ENCODE measurements at places on chromosomes 2 and 18.

DNA sequence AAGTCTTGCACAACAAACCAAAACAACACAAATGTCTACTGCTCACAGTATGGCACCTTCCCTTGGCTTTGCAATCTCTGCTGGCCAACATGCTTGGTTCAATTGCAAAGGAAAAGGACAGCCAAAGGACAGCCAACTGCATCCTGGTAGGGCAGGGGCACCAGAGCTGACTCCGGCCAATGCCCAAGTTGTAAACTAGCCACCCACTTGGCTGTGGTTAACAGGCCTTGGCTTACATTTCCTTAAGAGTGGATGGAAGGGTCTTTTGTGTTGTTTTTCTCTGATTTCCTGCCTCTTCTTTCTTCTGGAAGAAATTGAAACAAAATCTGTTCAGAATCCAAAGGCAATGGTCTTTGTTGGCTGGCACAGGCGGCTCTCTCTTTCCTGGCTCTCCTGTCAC lies 119.1 kb upstream of the TRIB2 start:
- DNase-seq: no peak

- DNase-seq: no peak
These were observed 15.0 kb upstream of the ACMSD start for GRCh38 chr2:134823431-134823830.

GRCh38 chr18:55012008-55012407 lies 52.7 kb upstream of the CCDC68 start:
- no peak for DNase-seq

- DNase-seq: no peak
These were observed 22.7 kb upstream of the KCNG3 start for GRCh38 chr2:42516418-42516901.

- DNase-seq: peak; percentile 83
These were observed 7.0 kb downstream of the TNS1 start for GRCh38 chr2:217995731-217996231.

- no peak for DNase-seq
These were observed 30.1 kb downstream of the C1D start for GRCh38 chr2:68032702-68033101.

DNA sequence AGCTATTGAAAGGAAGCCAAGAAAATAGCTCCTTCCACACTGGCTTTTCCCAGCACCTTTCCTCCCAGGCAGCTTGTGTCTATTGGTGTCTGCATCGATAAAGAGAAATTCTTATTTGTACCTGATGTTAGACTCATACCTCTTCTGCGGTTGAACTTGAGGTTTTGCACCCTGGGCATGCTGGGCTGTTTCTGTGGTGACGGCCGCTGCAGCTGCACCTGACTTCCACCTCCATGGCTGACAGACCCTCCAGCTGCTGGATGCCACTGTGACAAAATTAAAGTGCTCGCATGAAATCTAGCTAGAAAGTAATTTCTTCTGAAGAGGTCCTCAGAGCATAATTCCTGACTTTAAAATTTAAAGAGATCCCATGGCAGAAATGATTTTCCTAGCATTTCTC lies 6.6 kb downstream of the FECH start:
- DNase-seq: no peak

DNA sequence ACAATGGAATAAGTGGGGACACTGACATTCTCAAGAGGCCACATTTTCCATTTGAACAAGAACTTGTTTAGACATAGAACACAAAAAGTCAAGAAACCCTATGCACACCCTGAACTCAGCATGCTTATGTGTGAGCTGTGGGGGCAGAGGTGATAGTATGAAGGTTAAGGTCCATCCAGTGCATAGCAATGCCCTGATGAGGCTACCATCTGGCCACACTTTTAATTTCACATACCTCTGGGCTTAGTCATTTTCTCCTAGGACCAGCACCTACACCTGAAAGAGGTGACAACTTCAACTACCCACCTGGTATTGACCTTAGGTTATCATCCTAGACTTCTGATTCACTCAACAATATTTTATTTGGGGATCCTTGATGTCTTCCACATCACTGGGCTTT lies 139.8 kb downstream of the PIK3C3 start:
- no peak for DNase-seq

DNA sequence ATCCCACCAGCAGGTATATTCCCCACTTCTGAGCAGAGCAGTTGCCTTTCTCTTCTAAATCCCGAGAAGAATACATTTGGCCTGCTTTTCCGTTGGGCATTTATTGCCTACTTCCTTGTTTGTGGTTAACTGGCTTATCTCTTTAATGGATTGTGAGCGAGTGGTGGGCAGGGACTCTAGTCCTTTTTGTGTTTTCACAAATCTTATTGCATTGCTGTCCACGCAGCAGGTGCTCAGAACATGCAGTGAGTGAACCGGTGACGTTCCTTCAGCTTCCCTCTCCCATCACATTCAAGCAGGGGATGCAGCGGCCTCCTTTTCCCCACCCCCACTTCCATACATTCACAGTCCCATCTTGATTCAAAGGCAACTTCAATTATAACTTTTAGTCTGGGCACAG lies 28.9 kb upstream of the GAREM2 start:
- no peak for DNase-seq

DNA sequence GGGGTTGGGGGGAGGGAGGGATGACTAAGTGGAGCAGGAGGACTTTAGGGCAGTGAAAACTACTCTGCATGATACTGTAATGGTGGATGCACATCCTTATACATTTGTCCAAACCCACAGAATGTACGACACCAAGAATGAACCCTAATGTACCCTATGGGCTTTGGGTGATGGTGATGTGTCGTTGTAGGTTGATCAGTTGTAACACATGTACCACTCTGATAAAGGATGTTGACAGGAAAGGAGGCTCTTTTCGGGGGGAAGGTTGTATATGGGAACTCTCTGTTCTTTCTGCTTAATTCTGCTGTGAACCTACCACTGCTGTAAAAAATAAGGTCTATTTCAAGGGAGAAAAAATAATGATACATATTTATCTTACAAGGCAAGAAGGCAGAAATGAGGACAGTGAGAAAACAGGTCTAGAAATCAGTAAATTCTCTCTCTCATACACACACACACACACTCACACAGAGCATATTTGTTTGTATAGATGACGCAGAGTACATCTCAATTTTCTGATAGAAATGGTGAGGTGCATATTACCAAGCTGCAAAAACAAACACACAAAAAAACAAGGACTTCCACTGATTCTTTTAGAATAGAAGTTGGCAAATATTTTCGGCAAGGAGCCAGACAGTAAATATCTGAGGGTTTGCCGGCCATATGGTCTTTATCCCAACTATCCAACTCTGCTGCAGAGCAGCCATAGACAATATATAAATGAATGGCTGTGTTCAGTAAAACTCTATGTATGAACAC lies 20.2 kb downstream of the FAM124B start:
- DNase-seq: no peak

DNA sequence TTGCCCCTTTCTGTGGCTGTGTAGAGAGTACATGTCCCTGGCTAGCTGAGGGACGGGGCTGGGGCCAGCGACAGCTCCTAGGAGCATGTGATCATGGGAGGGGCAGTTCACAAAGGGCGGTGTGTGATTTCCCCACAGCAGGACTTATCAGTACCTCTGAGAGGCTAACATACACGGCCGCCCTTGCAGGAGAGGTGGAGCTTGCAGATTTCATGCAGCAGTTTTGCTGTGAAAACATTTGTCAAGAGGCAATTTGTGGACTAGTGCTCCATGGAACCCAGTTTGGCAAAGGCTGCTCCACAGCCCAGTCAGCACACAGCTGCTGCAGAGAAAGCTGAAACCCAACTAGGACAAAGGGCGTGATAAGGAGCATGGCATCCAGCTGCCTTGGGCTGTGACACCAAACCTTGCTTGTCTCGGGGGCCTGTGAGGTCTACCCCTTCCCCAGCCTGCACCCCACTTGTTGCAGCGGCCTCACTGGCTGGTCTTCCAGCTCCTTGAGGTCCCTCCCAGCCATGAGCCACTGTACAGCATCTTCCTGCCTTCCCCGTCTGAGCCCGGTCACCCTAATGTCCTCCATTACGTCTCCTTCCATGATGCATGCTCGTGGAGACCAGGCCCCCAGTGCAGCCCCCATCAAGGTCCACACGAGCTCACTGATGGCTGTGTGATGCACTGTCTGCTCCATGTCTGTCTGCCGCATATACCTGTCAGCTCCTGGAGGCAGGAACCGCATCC lies 121.4 kb upstream of the HDAC4 start:
- DNase-seq: peak; percentile 61

- DNase-seq: no peak
These were observed 5.8 kb upstream of the RNU4ATAC start for GRCh38 chr2:121524685-121525425.

DNA sequence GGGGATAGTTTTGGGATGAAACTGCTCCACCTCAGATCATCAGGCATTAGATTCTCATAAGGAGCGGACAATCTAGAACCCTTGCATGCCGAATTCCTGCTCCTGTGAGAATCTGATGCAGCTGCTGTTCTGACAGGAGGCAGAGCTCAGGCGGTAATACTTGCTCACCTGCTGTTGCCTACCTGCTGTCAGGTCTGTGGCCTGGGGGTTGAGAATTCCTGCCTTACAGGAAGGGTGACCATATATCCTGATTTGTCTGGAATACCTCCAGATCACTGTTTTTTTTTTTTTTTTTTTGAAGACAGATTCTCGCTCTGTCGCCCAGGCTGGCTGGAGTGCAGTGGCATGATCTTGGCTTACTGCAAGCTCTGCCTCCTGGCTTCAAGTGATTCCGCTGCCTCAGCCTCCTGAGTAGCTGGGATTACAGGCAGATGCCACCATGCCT lies 21.7 kb downstream of the ACSL3 start:
- DNase-seq: no peak

GRCh38 chr18:44325903-44326635 lies 354.6 kb upstream of the SETBP1 start:
- DNase-seq: no peak

DNA sequence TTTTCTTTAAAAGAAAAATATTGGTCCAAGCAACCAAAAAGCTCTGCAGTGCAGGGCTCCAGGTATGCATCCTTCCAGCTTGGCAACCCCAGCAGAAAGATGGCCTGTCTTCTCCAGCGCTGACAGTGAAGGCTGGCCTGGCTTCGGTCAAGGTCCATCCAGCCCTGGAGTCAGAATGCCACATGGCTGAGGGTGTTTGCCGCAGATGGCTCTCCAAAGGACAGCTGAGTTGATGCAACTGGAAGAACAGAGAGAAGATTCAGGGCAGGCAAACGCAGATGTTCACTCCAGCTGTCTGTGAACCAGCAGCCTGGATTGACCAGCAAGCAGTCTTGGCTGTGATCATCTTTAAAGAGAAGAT lies 51.4 kb downstream of the MARCO start:
- no peak for DNase-seq

DNA sequence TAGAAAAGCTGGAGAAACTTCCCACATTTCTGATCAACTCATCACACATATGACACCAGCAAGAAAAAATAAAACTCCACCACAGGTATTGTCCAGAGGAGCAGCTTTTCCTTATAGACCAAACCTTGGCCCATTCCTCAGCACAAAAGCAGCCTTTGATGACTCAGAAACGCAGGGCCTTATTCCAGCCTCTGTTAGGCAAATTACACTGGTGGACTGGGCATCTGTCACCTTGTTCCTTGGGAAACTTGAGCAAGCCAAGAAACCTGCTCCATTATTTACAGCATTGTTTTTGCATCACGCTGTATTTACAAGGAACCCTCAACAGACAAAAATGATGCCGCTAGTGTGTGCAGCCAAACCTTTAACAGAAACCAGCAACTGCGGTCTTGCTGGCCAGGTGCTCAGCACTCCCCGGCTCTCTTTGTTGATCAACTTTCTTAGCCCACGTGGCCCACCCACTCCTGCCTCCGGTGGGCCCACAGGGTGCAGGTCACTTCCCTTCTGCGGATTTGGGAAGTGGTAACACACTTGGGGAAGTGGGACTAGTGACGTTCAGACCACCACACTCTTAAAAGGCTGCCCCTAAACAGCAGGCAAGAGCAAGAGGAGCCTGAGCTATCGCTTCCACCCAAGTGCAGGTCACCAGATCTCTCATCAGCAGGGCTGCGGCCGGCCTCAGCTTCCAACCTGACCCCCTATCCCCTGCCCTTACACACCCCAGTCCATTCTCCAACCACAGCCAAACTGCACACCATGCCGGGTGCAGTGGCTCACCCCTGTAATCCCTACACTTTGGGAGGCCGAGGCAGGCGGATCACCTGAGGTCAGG lies 1.5 kb downstream of the AP1S3 start:
- peak; percentile 86 for DNase-seq

DNA sequence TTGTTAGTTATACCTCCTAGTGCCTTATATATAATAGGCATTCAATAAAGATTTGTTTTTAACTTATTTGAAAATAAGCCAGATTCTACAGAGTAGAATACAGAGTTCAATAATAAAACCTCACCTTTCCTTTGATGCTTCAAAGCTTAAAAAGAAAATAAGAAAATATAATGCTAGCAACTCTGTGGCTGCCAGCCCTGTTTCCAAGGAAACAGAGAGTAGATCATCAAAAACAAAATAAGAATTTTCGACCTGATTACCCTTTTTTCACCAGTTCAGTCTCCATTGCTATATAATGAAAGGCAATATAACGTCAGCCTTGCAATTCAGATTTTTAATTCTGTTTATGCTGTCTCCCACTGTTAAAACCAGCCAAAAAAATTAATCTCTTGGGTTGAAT lies 8.9 kb upstream of the PGAP1 start:
- DNase-seq: no peak

- DNase-seq: peak; percentile 85
These were observed 650.5 kb downstream of the GALR1 start for GRCh38 chr18:77899972-77900754.

DNA sequence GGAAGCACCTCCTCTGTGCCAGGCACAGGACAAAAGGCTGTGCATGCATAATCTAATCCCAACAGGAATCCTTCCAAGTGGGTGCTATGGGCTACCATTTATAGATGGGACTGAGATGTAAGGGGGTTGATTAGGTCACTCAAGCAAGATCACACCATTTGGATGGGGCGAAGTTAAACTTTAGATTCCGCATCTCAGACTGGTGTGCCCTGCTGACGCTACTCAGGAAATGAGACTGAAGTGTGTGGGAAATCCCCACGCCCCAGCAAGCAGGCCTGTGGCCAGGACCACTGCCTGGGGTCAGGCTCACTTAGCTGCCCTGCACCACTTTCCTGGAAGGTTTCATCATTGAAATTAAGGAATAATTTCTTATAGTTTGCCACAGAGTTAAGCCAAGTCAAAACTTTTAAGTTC lies 70.5 kb upstream of the PPP1CB start:
- no peak for DNase-seq

DNA sequence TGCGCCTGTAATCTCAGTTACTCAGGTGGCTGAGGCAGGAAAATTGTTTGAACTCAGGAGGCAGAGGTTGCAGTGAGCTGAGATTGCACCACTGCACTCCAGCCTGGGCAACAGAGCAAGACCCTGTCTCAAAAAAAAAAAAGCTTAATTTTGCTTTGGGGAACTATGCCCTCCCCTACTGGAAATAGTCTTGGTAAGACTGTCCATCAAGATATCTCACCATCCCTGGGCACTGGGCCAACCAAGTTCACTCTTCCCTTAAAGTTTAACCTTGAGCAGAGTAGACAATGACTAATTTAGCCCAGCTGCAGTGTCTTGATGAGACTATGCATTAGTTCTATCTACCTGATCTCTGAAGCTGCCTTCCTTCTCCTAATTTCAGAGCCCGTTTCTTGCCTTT lies 44.7 kb downstream of the ASXL2 start:
- no peak for DNase-seq

All from spleen (tissue), 13 donors.